ENCODE measurements at places on chromosomes 12 and 14.

DNA sequence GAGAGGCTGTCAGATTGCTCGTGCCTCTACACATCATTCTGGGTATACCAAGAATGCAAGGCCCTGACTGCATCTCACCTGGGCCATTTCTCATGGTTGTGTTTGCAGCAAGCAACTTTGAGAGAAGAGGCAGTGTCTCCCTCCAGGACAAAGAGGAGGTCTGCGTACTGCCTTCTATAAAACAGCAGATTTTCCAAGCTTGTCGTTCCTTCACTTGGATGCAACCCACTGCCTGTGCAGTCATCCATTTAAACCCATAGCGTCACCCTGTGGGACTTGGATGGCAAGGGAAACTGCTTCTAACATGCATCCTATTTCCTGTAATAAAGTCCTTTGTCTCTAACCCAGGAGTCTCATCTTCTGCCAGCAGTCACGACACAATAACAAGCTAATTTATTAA lies 1.3 kb downstream of the POMT2 start:
- no peak for DNase-seq

DNA sequence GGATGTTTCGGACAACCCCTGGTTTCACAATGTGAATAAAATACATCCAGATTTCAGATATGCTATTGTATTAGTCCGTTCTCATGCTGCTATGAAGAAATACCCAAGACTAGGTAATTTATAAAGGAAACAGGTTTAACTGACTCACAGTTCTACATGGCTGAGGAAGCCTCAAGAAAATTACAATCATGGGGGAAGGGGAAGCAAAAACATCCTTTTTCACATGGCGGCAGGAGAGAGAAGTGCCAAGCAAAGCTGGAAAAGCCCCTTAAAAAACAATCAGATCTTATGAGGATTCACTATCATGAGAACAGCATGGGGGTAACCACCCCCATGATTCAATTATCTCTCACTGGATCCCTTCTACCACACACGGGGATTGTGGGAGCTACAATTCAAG lies 451.7 kb downstream of the MDGA2 start:
- no peak for DNase-seq

- no peak for DNase-seq
Observed at GRCh38 chr12:122963941-122964265, 2.4 kb downstream of the ABCB9 start.

GRCh38 chr12:126369487-126370463 lies 1304.5 kb downstream of the AACS start:
- DNase-seq: no peak

DNA sequence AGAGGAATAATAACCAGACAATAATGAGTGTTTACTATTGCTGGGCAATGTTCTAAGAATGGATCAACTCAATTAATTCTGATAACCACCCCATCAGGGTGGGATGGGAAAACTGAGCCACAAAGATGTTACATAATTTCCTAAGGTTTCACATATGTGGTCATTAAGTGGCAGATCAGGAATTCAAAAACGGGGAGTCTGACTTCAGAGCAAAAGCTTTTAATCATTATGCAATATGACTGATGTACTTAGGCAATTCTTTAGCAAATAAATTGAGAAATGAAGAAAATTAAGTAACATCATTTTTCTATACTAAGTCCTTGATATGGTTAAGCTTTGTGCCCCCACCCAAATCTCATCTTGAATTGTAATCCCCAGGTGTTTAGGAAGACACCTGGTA lies 53.4 kb downstream of the PLCZ1 start:
- DNase-seq: no peak

GRCh38 chr12:102249079-102249841 lies 51.6 kb upstream of the PMCH start:
- DNase-seq: no peak

All from NCI-H82 (cell line).